ENCODE measurements at places on chromosomes 7 and 10. TPM values are rescaled to one million over a fixed set of nuclear protein-coding genes. Genes with fewer than 3 reads are reported as not detected.

MRC1 gene
- total RNA-seq = 0.09 TPM

WDFY4 gene
- total RNA-seq = 0.12 TPM

CALML5 gene
- total RNA-seq = not detected

HOXA10 gene
- total RNA-seq = not detected
